Activated gamma-delta T cell treated with anti-CD3 and anti-CD28 coated beads, Interleukin-2, amount 50 U/mL, for 16 hours (primary cell): ENCODE measurements at places on chromosomes 3 and 15.
A peak's percentile ranks its signal among the peaks of the same experiment; 100 is the strongest.

DNA sequence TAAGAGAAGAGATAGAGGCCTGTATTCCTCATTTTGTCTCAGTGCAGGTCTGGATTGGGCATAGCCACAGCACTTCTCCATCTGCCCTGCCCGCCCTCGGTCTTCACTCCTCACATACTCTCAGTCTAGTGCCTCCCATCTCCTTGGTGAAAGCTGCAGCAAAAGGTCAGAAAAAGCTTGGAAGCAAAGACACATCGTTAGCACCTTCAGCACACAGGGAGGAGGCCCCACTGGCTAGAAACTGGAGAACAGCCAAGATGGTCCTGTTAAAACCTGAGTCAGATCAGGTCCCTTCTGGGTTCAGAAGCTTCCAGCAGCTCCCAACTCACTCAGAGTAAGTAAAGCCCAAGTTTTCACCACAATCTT, 1.6 kb upstream of the KLF15 start:
- no peak for DNase-seq

- DNase-seq: no peak
Measured at GRCh38 chr15:73617301-73617831, 15.8 kb downstream of the NPTN start.

- no peak for DNase-seq
Measured at GRCh38 chr3:167188592-167188991, 191.5 kb downstream of the ZBBX start.

GRCh38 chr3:46395766-46396530, 10.9 kb downstream of the CCR5AS start:
- no peak for DNase-seq

GRCh38 chr3:18379647-18380046, 45.5 kb downstream of the SATB1 start:
- DNase-seq: no peak

GRCh38 chr3:55476515-55476914, 10.6 kb downstream of the WNT5A start:
- DNase-seq: no peak

- DNase-seq: no peak
Measured at GRCh38 chr15:57138349-57138788, 219.9 kb downstream of the TCF12 start.

DNA sequence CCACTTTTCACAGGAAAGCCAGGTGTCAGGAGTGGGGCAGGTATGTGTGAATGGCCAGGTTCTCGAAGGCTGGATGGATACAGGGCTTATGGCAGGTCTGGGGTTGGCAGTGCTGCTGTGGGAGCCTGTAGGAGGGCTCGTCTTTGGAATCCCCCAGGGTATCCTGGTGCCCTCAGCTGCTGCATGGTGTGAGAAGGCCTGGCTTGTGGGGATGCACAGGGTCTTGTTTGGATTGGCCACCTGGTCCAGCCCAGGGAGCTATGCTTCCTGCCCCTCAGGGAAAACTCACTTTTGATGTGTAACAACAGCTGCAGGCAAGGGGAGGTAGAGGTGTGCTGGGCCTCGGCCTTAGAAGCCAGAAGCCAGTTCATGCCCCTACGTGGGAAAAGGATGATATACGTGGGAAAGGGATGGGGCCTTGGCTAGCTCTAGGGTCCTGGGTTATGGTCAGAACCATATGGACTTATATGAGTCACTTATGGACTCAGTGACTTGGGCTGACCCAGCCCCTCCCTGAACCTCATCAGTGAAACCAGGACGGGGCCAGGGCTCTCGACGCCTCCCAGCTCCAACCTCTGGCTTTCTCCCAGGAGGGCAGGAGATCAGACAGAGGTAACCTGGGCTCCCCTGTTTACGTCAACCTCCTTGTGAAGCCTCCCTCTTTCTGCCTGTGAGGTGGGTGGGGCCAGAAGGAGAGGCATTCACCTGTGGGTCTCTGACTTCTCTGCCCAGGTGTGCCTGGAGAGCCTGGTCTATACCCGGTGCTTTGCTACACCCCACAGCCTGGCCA, 37.8 kb upstream of the CSPG4 start:
- DNase-seq: no peak

- no peak for DNase-seq
Measured at GRCh38 chr3:188490416-188490815, 336.5 kb downstream of the LPP start.

GRCh38 chr3:100040451-100041225, 73.7 kb downstream of the FILIP1L start:
- DNase-seq: no peak

- no peak for DNase-seq
Measured at GRCh38 chr3:106423321-106424225, 554.8 kb upstream of the CBLB start.

- DNase-seq: peak; percentile 47
Measured at GRCh38 chr3:32510075-32510724, 7.5 kb upstream of the CMTM6 start.

DNA sequence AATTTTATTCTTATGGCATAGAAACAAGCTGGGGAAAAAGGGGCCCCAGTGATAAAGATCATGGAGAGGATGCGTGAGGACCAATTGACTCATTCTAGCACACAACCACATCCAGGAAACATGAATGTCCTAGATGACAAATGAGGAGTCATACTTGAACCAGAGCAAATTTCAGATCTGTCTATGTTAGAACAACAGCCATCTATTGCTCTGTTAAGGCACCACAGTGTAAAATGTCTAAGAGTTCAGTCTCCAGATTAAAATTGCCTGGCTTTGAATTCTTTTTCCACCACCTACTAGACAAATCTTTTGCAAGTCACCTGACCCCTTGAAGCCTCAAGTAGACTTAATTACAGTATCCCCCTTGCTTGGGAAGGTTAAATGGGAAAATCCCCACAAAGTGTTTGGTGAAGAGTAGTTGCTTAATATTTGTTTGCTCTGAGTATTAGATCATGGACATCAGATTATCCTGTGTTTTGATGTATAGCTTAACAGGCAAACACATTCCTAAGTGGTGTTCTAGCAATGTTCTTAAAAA, 258.7 kb upstream of the TGFBR2 start:
- no peak for DNase-seq

DNA sequence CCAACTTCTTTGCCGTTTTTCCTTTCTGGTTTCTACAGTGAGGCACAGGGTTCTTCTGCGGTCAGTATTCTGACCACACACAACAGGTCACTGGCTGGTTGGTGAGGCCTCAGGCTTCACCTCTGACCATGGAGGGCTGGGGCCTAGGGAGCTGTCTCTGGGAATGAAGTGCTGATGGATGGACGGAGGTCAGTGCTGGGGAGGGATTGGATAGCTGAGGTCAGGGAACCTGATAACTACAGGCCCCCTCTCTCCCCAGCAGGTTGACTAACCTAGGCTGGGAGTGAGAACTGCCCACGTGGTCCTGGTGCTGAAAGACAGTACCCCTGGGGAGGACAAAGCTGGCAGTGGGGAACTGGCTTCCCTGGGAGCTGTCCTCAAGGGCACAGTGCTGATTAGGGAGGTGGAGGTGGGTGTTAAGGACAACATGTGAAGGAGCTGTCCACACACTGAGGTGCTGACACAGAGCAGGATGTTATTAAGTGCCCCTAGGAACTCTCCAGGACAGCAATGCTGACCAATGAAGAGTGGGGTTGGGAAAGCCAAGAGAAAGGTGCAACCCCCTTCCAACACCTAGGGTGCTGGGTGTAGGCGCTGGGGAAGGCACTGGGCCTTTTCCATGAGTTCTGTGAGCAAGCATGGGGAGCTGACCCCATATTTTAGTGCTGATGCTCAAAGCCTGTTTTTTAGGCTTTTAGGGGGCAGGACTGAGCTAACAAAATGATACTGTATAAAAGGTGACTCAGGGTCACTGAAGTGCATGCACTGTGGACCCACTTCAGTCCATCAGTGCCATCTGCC, 45.2 kb downstream of the ATP2B2 start:
- no peak for DNase-seq
